Astrocyte of the spinal cord (primary cell): ENCODE measurements at places on chromosomes 6 and 20.

- DNase-seq: peak; percentile 54
Observed at GRCh38 chr20:14189794-14190402, 147.5 kb downstream of the FLRT3 start.

- no peak for DNase-seq
Observed at GRCh38 chr6:153484056-153484455, 353.0 kb upstream of the RGS17 start.

- DNase-seq: no peak
Observed at GRCh38 chr6:157162766-157163433, 160.4 kb downstream of the TMEM242 start.

GRCh38 chr6:135358985-135359384, 138.6 kb downstream of the AHI1 start:
- DNase-seq: peak; percentile 58

DNA sequence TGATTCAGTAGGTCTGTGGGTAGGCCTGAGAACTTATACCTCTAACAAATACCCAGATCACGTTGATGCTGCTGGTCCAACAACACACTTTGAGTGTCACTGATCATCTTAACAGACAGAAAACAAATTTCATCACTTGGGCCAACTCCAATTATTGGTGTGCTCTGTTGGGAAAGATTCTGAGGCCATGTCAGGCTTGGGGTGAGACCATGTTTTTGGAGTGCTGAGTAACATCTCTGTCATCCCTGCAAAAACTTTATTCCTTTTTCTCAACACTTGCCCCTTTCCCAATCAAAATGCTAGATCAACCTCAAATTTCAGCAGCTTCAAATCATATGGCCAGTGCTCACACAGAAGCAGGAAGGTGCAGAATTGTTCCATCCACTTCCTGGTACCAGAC, 108.8 kb upstream of the TENT5A start:
- DNase-seq: no peak
